ENCODE measurements at places on chromosomes 6 and 20.

DNA sequence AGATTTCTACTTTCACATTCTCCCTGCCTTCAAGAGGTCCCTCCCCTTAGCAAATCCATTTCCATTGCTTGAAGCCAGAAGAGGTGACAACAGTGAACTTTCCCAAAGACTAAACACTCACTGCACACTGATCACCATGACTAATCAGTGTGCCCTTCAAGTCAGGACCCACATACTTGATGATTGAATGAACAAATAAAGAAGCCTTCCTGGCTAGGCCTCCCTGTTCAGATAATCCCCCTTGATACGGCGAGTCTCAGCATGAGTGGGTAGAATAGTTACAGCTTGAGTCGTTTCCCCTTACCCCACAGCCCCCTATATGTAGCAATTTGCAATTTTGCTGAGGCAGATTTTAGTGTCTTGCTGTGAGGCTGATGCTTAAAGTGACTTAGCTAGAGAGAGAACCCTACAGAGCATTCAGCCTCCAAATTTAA lies 102.2 kb downstream of the UNC5CL start:
- peak; percentile 83 for DNase-seq

- DNase-seq, result peak; percentile 78
These were observed 113.9 kb upstream of the PRSS16 start for GRCh38 chr6:27133281-27134227.

DNA sequence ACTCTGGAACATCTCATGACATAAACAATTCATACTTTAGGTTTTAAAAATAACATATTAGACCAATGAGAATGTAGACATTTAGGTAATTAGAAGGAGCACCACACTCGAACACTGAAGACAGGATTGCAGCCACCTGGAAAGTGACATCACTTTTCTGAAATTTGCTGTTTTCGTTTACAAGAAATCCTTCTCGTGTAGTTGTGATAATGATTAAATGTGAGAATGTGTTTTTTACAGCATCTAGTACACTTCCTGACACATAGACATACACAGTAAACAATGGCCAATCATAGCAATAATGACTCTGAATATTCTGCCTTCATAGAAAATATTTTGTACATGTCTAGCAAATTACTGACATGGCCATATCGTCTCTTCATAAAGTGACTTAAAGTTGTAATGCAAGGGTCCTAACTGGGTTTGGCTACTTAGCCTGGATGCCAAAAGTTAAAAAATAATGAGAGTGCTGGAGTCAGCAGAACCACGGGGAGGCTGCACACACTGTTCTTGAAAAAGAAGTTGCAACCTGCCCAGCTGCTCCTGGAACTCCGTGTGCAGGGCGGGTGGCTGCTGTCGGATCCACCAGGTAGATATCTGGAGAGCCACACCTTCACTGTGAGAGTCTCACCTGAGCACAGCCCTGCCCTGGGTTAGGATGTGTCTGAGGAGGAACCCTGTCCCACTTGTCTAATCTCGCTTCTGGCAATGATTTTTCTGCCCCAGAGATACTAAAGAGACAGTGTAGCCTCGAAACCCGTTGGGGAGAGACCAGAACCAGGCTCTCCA lies 212.9 kb downstream of the QKI start:
- no peak for DNase-seq

GRCh38 chr6:151068761-151069312 lies 170.9 kb upstream of the AKAP12 start:
- DNase-seq, result no peak

GRCh38 chr6:146813554-146813953 lies 214.8 kb downstream of the ADGB start:
- DNase-seq, result no peak

- DNase-seq, result peak; percentile 35
These were observed 528.7 kb upstream of the SOX4 start for GRCh38 chr6:21064756-21065340.

DNA sequence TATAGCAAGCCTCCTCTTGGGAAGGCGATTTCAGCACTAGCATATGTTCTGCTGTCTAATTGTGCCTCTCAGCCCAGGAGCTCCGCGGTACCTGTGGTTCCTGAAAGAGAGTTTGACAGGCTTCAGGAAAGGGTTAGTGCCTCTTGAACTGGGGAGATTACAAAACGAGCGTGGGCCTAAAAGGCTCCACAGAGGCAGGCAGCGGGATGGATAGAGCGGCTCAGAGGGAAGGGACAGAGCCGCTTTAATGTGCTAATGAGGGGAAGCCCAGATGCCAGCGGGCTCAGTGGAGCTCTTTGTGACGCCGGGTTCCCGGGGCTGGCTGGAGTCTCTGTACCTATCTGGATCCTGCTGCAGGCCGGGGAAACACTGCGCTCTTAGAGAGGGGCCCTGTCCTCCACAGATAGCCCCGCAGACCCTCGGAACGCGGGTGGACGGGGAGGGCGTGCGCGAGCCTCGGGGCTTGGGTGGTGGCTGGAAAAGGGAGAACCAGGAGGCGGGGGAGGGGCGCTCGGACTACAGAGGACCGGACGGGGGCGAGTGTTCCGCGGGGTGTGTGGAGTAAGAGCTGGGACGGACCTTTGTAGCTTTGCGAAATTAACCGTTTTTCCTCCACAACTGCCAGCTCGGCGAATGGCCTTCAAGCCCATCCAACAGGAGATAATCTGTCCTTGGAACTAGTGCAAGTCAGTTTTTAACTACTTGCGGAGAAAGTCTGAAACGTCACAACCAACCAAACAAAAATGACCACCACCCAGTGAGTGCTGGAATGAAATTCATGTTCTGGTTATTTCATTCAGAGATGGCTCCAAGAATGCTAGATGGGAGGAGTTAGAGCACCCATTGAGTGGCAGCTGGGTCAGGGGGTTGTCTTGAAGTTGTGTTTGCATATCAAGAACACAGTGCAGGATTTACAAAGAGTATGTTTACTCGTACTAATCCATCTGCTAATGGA lies 13.0 kb downstream of the SLC35F1 start:
- no peak for DNase-seq

- DNase-seq, result no peak
These were observed 3.6 kb downstream of the OR10C1 start for GRCh38 chr6:29442719-29443118.

GRCh38 chr6:113809826-113810225 lies 47.3 kb upstream of the MARCKS start:
- no peak for DNase-seq

- DNase-seq, result no peak
These were observed 92.1 kb upstream of the SPTLC3 start for GRCh38 chr20:12916699-12917098.

DNA sequence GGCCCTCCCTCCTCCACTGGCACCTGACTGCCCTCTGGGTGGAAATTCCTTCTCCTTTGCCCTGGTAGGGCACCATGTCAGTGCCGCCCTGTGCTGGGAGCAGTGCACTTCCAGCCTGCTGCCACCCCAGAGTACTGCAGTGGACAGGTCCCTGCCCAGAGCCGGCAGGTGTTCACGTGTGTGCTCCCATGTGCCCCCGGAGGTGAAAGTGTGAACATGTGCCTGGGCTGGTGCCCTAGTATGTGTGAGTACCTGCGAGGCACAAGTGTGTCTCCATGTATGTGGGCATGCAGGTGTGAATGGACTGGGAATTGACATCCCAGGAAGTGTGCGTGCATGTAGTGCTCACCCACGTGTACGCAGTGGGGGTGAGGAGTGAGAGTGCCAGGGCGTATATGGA lies 29.4 kb downstream of the SDCBP2 start:
- DNase-seq, result no peak

DNA sequence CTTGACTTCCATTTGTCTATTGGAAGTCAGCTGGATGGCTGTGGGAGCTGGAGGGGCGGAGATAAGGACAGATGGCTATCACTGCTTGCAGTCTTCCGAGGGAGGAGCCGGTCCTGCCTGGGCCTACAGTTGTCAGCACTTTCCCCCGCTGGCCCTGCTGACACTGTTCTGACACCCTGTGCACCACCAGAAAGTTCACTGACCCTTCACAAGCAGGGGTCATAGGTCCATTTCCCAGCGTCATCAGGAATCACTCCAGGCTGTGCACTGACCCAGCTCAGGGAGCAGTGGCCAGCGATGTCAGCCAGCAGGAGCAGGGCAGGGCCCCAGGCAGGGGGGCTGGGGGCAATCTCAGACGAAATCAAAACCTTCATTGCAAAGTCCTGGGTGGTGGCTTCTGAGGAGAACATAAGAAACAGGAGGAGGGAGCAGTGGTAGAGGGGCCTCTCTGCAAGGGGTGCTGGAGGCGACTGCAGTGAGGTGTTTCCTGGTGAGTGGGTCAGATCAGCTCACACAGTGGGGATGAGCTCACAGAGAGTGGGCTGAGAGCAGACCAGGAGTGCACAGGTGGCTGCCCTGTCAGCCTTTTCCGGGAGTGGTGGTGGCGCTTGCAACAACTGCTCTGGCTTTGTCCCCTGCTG lies 26.5 kb upstream of the PLEKHG1 start:
- DNase-seq, result no peak

DNA sequence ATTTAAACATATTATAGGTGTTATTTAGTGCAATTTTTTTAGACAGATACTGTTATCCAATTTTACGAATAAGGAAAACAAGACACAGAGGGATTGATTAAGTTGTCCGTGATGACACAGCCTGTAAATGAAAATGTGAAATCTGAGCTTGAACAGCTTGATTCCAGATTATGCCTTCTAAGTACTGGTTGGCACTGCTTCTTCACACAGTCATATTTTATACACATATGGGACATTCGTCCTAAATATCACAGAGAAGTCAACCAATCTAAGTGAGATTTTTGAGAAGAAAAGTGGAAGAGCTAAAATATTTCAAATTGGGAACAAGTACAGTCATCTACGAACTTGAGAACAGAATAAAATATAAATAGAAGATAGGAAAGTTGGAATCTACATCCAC lies 756.3 kb downstream of the BCKDHB start:
- no peak for DNase-seq

DNA sequence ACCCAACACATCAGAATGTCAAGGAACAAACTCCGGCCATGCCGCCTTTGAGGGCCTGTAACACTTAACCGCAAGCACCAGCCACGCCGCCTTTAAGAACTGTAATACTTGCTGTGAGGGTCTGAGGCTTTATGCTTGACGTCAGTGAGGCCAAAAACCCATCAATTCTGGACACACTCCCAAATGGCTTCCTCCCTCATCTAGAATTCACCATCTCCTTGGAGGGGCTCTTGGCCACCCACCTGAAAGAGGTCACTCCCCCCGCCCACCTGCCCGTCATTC lies 10.4 kb upstream of the PXDC1 start:
- no peak for DNase-seq

DNA sequence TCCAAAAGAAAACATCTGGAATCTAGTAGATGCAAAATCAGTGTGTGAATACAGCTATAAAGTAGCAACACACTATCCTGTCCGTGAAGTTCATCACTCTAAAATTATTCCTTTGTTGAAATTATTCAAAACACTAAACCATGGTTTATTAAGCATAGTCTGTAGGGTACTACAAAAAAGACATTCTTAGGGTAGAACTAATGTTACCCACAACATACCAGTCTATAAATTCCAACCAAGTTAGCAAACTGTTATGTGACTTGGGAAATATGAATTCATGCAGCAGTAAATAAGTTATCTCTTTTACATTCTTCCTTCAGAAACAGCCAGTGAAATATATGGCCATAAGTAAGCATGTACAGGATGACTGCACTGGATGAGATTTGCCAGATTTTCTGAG lies 580.3 kb upstream of the ADGRB3 start:
- DNase-seq, result no peak

- no peak for DNase-seq
These were observed 71.8 kb upstream of the NNAT start for GRCh38 chr20:37449276-37449675.

- DNase-seq, result no peak
These were observed 19.5 kb downstream of the ADNP start for GRCh38 chr20:50911716-50912115.

GRCh38 chr6:45727819-45728449 lies 287.7 kb downstream of the CLIC5 start:
- no peak for DNase-seq

GRCh38 chr20:60255866-60256265 lies 297.6 kb downstream of the CDH26 start:
- DNase-seq, result no peak

DNA sequence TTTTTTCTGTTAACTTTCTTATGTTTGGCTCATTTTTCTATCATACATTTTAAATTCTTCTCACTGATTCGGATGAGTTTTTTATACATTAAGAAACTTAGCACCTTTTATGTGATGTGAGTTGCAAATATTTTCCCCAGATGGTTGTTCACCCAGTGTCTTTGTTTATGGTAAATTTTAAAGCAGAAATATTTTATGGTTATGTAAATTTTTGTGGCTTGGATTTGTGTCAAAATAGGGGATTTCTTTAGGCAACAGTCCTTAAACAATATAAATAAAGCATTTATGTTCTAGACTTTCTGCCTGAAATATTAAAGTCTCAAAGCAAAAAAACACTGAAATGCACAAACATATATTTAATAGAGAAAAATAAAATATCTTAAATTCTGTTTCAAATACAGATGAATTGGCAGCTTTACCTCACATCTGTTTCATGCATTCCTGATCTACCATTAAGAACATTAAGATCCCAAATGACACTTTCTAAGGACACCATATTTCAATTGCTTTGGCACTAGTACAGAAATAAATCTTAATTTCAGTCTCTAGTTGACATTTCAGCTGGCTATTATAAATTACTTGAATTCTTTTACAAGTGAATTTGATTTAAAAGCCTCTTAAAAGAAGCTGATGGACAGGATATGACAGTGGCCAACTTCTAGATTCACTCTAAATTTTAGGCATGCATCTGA lies 646.6 kb downstream of the HACE1 start:
- DNase-seq, result no peak

DNA sequence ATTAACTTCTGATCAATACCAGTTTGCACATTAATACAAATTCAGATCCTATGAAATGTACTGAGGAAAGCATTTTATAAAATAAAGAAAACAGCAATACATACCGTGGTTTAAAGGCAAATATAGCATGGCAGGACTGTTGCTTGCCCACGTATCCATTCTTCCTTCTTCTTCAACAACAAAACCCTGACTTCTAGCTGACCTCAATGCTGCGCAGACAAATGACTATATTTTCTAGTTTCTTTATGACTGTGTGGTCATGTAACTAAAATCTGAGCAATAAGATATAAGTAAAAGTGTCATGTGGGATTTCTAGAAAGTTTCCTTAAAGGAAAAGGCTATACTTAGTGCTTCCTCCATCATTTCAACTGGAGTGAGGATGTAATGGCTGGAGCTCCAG lies 85.0 kb downstream of the CDC40 start:
- DNase-seq, result no peak
